NCI-H1092 (cell line): ENCODE measurements at places on chromosomes 12 and 14.
A peak's percentile ranks its signal among the peaks of the same experiment; 100 is the strongest.

- DNase-seq = no peak
Measured at GRCh38 chr12:31867292-31867691, 91.9 kb upstream of the RESF1 start.

- no peak for DNase-seq
Measured at GRCh38 chr14:76753541-76754198, 7.6 kb upstream of the VASH1 start.

- no peak for DNase-seq
Measured at GRCh38 chr12:52231305-52232202, 1.5 kb upstream of the KRT7 start.

- no peak for DNase-seq
Measured at GRCh38 chr14:35368583-35369392, 35.8 kb downstream of the NFKBIA start.

- DNase-seq = no peak
Measured at GRCh38 chr12:21538061-21538653, 12.1 kb downstream of the SPX start.

DNA sequence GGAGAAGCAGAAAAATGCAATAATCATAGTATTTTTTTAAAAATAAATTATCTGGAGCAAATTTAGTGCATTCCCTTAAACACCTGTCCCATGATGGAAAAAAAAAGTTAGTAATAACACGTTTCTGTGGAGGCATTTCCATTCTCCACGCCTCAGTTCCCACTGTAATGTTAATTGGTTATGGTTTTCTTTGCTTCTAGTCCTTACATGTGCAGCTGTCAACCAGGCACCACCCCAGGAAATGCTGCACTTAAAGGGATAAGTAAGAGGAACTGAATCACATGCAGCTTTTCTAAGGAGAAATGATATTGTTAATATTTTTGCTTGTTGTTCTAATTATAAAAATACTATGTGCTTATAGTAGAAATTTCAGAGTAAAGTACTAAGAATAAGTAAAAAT lies 240.3 kb downstream of the ZFP36L1 start:
- DNase-seq = no peak

DNA sequence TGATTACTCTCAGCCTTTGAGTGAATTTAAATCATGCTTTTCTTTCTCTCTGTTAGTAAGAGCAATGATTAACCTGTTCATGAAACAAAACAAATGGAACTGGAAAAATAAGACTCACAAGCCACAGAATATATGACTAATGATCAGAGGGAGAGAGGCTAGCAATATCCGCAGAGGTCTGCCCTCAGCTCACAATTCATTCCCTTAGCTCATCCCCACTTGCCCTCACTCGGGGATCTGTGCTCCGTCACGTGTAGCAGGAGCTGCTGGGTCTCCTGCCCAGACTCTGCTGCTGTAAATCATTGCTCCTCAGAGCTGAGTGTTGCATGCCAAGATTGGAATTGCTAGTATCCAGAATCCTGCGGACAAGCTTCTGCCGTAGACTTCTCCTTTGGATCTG lies 53.1 kb upstream of the GNG2 start:
- DNase-seq = no peak

DNA sequence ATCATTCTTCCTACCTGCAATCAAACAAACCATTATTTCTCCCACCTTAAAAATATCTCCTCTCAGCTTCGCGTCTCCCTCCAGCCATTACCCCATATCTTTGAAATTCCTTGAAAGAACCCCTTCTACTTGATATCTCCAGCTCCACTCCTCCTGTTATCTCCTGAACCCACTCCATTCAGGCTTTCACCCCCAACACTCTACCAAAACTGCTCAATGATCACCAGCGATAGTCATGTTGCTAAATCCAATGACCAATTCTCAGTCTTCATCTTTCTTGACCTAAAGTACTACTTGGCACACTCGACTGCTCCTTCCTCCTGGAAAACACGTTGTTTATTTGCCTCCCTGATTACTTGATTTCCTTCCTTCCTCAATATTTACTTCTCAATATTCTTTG lies 70.1 kb downstream of the DUSP16 start:
- DNase-seq = no peak

DNA sequence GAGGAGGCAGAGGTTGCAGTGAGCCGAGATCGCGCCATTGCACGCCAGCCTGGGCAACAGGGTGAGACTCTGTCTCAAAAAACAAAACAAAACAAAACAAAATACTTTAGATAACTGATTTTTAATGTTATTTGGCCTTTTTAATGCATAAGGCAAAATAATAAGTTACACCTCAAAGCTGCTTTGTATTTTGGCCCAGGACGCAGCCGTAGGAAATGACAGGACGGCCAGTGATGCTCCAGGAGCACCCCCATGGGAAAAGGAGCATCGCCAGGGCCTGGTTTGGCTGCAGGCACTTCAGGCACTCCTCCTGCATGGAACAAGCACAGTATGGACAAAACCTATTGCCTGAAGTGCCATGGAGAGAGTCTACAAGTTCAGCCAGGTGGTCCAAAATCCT lies 3.5 kb upstream of the NFKBIA start:
- DNase-seq = no peak

DNA sequence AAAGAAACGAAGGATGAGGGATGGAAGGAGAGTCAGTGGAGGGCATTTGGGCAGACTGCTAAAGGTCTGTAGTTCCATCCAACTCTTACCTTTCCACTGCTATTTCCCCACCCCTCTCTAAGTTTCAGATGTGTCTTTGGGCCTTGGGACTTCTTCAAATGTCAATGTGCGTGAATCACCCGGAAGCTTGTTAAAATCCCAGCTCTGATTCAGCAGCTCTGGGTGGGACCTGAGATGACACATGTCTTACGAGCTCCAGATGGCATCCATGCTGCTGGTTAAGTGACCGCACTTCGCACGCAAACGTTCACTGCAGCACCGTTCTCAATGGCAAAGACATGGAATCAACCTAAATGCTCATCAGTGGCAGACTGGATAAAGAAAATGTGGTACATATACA lies 309.9 kb downstream of the VRK1 start:
- no peak for DNase-seq

- no peak for DNase-seq
Measured at GRCh38 chr12:31586728-31587127, 4.2 kb downstream of the DENND5B start.

- DNase-seq = no peak
Measured at GRCh38 chr12:28242129-28242495, 51.9 kb downstream of the CCDC91 start.

DNA sequence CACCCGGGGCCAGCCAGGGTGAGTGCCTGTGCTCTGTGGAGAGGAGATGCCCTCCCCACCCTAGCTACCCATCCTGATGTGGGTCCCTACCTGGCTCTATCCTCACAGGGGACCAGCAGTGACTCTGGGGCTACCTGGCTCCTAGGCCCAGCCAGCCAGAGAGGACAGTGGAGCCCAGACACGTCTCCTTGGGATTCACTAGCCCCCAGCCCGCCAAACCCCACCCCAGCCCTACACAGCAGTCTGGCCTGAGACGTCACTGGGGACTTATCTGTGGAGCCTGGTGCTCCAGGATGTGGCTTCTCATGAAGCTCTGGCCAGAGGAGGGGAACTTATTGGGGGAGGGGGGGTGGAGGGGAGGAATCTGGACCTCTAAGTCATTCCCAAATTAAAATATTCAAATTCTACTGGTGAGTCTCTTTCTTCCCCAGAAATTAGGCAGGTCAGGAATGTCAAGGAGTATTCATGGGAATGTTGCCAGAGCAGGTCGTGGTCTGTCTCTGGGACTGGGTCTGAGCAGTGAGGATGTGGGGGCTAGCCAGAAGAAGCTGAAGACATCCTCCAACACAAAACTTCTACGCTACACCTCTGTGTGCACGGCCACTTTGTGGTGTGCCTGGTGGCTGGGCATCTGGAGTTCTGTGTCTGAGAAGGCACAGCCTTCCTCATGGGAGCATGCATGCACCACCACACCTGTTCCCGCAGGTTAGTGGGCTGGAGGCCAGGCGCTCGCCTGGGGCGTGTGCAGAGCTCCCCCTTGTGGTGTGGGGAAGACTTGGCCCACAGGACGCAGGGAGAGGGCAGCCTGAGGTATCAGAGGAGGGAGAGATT lies 2.7 kb downstream of the CMTM5 start:
- peak; percentile 43 for DNase-seq

DNA sequence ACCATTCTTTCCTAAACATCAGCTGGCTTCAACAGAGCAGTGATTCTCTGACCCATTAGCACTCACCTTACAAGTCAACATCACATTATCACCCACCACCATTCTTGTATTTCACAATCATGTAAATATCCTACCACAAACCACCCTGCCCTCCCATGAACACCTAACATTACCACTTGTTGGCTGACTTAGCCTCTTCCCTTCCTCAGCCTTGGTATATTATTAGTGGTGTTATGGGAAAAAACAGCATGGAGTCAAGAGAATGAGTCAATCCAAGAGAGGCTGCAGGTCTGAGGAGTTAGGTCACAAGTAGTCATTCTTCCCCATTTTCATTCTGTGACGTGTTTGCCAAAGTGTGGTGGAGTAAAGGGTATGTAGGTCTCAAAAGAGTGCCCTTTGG lies 22.3 kb upstream of the MGP start:
- no peak for DNase-seq

DNA sequence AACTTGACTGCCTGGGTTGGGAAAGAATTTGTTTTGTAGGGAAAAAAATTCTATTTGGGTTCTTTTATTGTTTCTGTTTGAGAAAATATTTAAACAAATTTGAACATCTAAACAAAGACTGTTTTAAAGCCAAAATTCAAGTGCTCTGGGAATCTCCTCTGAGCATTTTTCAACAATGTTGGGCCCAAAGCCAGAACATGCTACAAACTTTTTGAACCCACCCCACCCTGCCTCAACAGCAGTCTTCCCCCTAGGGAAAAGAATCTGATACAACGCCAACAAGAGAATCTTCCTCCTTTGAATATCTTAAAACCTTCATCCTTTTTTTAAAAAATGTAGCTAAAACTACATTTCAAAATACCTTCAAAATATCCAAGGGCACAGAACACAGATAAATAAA lies 20.4 kb upstream of the NID2 start:
- DNase-seq = no peak

DNA sequence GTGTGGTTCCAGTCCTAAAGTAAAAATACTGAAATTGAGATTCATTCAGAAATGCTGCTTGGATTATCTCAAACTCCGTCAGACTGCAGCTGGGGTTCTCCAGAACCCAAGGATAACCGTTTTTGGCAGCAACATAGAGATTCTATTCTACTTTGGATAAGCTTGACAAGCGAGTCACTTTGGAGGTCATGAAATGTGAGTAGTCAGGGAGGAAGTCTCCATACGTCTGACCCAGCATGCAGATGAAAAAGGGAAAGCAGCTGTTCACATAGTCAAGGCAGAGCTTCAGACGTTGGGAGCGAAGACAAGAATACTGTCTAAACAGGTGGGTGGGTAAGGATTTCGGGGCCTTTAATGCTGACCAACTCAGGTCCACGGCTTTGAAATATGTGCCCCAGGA lies 14.9 kb upstream of the HSP90B1 start:
- DNase-seq = no peak
